ENCODE measurements at places on chromosomes 5 and 9. TPM values are rescaled to one million over a fixed set of nuclear protein-coding genes. Genes with fewer than 3 reads are reported as not detected.

ABHD17B gene
- total RNA-seq, result 51.8 TPM

DNA sequence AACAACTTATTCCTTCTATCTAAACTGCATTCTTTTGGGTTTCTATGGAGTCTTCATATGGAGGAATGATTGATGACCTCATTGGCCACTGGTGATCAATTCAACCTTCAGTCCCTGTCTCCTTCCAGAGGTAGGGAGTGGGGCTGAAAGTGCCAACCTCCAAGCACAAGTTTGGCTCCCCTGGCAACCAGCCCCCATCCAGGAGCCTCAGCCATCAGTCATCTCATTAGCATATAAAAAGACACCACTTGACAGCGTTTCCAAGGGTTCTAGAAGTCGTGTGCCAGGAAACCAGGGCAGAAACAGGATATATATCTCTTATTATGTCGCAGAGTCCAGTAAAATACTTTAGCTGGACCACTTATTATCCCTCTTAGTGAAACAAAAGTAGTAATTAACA, 9.8 kb downstream of the SLC31A2 start:
- no peak for DNase-seq

- no peak for DNase-seq
These were observed 21.7 kb downstream of the GM2A start for GRCh38 chr5:151274666-151275065.

DNA sequence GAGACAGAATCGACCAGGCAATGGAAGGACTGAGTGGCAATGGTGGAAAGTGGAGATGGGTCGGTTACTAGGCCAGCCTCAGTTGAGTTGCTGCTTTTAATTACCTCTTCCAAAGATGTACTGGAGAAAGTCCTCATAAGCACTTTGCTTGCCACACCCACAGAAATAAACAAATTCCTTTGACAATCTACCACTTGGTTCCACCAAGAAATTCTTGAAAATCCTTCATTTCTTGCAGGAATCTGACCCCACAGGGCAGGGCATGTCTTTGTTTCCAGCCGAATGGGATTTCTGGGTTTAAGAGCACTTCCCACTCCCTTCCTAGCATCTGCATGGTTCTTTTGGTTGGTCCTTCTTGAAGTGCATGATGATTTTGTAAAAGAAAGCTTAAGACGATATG, 54.5 kb downstream of the ADAMTS12 start:
- DNase-seq, result no peak

DNA sequence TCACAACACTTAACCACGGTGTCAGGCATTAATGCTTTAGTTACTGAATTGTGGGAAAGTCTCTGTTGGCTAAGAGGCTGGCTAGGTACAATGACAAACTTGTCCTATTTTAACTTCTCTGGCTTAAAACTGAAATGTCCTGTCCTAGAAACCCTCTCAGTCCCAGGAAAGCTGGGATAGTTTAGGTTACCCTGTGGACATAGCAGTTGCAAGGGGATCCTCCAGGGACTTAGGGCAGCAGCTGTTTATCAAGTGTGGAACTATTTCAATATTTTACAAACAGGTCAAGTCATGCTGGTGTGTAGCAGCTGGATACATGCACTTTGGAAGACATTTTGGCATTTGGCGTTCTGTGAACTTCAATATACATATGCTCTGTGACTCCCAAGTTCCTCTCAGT, 95.0 kb upstream of the ARRDC3 start:
- no peak for DNase-seq

DNA sequence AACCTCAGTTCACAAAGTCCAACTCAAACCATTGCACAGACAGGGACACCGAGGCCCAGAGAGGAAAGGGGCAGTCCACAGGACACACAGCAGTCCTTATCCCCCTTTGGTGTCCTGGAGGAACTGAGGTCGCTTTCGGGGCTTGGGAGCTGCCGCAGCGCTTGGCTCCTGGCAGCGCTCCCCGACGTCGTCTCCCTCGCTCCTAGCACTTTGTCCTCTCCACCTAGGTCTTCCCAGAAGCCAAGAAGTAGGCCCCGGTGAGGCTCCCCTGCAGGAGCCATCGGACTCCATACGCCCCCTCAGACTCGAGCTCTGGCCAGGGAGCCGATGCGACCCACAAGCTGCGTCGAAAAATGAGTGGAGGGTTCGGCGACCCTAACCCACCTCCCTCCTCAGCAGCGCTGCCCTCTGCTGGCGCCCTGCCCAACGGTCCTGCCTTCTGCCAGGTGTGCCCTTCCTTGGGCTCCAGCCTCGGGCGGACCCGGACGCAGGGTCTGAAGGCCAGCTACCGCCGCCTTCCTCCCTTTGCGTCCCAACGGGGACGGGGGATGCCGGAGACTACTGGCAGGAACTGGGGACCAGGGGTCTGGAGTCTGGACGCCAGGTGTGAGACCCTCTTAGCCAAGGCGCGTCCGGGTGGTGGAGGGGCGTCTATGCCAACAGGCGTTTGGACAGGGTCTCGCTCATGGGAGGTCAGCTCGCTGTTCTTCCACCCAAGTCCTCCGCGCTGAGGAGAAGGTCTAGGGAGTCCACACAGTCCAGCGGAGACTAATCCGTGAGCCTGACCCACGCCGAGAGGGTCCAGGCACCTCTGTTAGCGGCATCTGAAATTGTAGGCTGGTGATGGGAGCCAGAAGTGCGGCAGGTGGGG, 2.1 kb upstream of the PRDM12 start:
- no peak for DNase-seq

DNA sequence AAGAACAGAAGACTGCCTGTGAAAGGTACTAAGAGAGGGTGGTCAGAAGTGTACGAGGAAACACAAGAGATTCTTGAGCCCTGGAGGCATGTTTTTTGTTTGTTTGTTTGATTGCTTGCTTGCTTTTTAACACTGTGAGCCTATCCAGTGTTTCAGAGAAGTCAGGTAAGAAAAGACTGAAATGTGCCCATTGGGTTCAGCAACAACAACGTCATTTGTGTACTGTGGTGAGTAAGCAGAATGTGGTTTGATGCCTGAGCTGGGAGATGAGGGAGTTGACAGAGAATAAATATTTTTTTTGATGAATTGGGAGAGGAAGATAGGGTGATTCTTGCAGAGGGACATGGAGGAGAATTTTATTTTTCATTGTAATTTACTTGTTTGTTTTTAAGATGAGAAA, 73.1 kb downstream of the RPS23 start:
- no peak for DNase-seq

GRCh38 chr9:114849450-114849849, 43.6 kb upstream of the TNFSF15 start:
- DNase-seq, result no peak

DNA sequence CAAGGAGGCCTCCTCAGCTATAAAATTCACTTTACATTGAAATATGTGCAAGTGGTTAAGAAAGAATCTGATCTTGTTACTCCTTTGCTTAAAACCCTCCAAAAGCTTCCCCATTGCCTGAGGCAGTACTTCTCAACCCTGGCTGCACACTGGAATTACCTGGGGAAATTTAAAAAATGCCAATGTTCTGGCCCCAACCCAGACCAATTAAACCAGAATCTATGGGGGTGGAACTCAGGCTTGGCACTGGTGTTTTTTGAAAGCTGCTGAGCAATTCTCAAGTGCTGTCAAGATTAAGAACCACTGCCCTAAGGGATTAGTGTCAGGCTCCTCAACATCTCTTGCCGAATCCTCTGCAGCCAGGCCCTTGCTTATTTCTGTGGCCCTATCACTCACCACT, 269.6 kb downstream of the ELAVL2 start:
- no peak for DNase-seq

DNA sequence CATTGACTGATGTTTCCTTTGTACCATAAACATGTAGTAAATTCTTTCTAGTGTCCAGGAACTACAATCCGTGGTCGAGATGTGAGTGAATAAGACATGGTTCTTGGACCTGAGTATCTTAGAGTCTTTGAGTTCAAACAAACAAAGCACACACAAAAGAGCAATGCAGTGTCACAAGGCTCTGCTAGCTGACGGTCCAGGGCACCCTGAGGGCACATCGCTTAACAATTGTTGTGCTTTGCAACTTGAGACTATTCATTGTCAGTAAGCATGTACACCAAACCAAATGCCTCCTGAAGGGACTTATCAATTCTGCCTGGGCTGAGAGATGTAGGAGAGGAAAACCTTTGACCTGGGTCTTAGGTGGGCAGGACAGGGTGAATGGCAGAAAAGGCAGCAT, 84.8 kb downstream of the CAMK4 start:
- no peak for DNase-seq

DNA sequence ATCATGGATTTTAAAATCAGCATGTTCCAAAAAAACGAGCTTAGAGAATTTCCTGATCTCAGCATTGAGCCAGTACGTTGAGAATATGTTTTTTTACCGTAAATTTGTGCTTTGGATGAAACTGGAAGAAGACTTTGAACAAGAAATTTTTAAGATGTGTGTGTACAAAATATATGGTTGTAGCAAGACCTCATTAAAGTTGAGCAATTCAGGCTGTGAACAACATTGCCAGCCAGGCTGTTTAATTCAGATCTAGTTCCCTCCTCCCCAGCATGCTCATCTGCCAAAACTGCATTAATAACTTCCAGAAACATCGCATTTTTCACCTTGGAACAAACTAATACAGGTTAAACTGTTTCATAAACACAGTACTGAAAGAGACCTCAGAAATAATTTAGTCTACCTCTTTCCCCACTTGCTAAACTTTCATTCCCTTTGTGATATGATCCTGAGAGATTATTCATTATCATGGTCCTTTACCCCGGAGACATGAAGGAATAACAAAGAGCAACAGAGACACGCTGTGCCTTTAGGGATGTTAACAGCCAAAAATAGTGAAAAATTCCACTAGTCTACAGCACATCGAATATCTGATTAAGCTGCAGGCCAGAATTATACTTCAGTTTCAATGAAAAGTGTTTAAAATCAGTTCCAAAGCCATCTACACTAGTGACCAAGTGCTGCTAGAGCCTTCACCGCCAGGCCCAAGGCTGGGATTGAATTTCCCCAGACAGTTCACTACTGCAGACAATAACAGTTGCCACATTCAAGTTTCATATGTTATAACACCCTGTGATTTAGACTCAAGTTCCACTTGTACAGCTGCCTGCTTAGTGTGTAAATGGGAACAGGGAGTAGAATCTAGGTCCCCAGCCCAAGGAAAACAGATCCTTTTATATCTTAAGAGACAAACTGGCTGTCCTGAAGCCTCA, 89.6 kb downstream of the EFNA5 start:
- no peak for DNase-seq

DNA sequence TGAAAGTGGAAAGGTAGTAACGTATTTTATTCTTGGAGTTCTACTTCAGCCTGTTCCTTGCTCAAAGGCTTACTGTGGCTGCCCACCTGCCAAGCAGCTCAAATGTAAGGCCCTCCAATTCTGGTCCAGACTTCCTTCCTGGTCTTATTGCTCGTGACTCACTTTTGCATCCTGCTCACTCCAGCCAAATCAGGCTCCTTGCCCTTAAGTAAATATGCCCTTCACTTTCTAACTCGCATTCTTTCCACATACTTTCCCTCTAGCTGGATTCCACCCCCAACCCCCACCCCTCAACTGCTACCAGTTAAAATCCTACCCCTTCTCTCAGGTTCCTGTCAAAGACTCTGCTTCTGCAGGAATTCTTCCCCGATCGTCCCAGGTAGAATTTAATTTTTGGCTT, 96.6 kb downstream of the GALNT10 start:
- no peak for DNase-seq
